ENCODE measurements at places on chromosomes 4 and X.
A peak's percentile ranks its signal among the peaks of the same experiment; 100 is the strongest.

DNA sequence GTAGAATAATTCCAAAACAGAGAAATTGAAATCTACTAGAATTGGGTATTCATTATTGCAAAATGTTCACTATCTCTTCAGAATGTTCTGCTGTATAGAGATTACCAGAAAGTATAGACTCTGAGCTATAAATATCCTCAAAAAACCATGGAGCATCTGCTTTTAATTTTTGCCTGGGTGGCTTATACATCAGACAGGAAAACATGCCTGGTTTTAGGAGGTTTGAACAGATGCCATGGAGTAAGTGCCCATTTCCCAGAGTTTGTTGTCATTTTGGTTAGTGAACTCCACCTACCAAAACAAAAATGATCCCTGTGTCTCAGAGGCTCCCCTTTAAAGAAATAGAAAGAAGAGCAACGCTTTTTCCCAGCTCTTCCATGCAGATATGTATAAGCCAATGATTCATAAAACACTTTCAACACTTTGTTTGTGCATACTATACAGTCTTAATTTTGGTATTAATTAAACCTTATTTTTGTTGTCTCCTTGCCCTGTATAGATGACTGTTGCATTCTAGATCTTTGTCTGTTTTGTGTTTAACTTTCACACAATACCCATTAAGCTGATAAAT is 68.7 kb downstream of the MEPE start:
- DNase-seq: no peak

DNA sequence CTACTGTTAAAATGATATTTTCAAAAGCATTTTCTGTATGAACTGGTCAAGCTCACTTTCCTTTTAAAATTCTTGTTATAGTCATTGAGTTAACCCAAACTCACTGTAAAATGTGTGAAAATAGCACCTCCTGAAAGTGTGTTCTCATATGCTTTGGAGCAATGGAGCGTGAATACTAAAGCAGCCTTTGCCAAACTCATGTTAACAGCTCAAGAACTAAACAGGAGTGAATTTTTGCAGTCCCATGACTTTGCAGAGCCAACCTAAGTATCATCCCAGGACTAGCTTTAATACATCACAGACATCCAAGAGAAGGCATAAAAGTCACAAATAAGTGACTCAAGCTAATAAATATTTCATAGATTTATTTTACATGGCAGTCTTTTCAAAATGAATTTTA is 2.3 kb downstream of the AMMECR1 start:
- DNase-seq: no peak

GRCh38 chr4:78150543-78150864 is 93.4 kb downstream of the FRAS1 start:
- DNase-seq: no peak

DNA sequence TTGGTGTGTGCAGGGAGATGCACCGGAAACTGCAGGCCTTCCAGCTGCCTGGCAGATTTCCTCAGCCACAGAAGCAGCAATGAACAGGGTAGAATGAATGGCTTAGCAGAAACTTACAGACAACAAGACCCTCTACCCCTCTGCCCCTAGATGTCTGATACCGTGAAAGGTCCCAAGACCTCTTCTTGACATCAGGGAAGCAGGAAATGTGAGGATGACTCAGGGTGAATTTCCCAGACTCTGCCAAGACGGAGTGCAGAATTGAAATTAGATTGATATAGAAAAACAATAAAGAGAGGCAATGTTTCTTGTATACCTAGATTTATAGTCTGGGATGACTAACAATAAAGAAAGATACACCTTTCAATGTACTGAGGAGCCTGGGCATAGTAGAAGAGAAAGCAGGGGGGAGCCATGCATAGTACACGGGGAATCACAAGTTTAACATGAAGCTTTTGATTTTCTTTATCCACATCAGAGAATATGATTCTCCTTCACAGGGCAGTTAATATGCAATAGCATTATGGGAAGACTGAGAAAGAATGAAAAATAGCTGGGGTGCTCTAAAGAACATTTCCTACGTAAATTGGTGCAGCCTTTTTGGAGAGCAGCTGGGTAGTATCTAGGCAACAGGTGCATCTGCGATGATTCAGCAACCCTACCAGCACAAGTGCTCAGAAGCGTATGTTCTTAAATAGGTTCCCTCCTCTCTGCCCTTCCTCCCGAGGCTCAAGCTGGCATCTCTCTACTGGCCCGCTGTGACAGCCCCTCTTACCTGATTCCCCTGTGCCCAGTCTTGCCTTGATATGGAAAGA is 18.3 kb upstream of the CXCR3 start:
- DNase-seq: peak; percentile 0

DNA sequence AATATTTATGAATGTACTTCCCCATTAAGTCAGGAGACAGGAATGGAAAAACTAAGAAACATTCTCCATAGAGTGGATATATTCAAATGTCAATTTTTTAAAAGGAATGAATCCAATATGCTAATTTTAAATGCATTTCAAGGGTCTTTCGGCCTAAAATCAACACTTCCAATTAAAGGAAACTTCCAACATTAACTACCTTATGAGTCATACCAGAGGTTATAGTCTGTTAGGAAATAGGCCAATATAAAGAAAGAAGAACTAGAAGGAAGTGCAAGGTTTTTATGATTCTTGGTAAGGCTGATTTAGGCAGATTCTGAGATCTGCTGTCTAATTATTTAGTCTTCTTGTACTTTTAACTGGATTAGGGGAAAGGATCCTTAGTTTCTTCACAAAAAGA is 260.1 kb upstream of the EDNRA start:
- DNase-seq: no peak

DNA sequence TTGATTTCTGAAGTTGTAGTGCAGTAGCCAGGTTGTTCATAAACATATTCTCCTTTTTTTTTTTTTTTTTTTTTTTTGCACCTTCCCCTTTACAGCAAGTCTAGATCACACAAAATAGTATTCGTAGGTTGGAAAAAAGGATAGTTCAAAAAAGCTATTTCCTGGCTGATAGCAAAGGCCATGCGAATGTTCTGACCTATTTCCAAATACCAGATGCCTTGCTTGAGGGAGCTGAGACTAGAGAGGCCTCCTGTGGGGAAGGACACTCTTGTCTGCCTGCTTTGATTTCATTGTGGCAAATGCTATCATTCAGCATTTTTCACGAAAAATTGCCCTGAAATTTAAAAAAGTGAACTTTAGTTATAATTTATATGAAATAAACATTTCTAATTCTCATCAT is 111.4 kb downstream of the MAD2L1 start:
- DNase-seq: no peak

- DNase-seq: no peak
Observed at GRCh38 chr4:28966982-28967381, 1753.2 kb upstream of the PCDH7 start.

DNA sequence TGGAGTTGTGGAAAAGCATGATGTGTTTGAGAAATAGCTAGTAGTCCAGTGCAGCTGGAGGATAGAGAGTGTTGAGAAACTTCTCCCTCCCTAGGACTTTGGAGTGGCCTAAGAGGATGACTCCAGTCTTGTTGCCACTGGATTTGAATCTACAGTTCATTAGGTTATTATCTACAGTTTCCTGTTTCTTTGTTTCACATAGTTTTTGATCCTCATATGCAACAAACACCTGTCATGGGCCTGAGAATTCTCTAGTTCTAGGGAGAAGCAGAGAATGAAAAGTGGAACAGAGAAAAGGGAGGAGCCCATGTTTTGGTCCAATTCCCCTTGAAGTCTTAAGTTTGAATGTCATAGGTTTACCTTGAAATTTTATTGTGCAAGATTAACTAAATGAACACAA is 73.6 kb upstream of the TBC1D9 start:
- DNase-seq: no peak

DNA sequence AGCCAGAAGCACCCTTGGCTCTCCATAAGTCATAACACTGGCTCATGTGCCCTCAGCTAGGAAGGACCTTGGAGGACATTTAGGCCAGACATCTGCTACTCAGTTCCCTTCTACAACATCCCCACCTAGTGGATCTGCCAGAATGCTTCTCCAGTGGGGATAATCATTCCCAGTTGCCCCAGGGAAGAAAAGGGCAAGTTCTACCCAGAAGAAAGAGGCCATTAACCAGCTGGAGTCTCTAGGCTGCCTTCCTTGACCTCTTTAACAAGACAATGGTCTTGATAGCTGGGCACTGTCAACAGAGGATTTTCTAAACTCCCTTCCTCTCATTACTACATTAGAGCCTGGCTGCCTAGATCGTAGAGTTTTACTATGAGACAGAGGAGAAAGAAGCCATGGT is 42.0 kb downstream of the LGI2 start:
- DNase-seq: no peak
